Progenitor cell of endocrine pancreas (in vitro differentiated cells): ENCODE measurements at places on chromosomes 5 and 9. TPM values are rescaled to one million over a fixed set of nuclear protein-coding genes. Genes with fewer than 3 reads are reported as not detected.

- no peak for DNase-seq
Observed at GRCh38 chr5:35656721-35657120, 39.1 kb downstream of the SPEF2 start.

- no peak for DNase-seq
Observed at GRCh38 chr5:175681045-175681967, 23.4 kb downstream of the HRH2 start.

GRCh38 chr9:89654025-89654662 lies 49.3 kb downstream of the GADD45G start:
- no peak for DNase-seq

- DNase-seq, result no peak
Observed at GRCh38 chr9:20658677-20659473, 25.2 kb upstream of the FOCAD start.

DNA sequence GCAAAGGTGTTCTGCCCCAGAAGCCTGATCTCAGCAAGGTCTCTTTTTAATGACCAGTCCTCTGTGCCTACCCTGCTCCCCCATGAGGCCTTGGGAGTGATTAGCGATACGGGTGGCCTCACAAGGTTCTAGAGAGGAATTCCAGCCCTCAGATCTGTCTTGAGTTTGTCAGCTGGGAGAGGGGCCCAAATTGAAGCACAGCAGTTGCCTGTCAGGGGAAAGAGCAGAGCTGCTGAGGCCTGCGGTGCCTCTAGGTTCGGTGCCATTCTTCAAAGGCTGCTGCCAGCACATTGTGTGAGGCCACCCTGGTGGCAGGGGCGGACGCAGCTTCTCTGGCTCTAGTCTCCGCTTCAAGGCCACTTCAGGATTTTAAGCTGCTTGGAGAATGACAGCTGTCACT lies 85.7 kb upstream of the GRIA1 start:
- DNase-seq, result no peak

GRCh38 chr5:150946351-150946905 lies 41.6 kb upstream of the ZNF300 start:
- no peak for DNase-seq

DNA sequence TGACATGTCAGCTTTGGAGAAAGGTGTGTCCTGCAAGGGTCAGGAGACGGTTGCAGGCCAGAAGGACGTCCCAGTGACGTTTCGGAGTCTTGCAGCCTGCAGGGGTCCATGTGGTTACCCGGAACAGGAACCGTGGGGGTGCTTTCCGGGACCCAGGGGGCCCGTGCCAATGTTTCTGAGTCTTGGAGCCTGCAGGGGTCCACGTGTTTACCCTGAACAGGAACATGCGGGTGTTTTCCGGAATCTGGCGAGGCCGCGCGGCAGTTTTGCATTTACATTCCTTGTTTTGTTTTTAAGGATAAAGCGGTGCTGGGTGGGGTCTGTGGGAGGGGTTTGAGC lies 30.6 kb downstream of the NKD2 start:
- DNase-seq, result no peak

- DNase-seq, result no peak
Observed at GRCh38 chr9:77909306-77909705, 122.3 kb downstream of the GNAQ start.

- no peak for DNase-seq
Observed at GRCh38 chr9:113929634-113930389, 53.7 kb downstream of the ZNF618 start.

DNA sequence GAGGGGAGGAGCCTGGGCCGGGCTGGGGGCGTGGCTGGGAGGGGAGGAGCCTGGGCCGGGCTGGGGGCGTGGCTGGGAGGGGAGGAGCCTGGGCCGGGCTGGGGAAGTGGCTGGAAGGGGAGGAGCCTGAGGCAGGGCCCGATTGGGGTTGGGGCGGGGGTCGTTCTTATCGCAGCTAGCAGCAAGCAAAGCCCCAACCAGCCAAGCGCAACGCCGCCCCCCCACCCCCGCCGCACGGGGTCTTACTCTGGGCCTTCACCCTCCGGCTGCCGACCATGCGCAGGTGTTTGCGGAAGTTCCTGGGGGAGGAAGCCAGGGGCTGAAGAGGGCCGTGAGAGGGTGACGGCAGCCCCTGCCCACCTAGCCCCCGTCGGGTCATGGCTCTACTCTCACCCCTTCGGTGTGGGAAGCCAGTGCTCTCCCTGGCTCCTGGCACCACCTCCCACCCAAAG lies 5.0 kb downstream of the NSMF start:
- no peak for DNase-seq

DNA sequence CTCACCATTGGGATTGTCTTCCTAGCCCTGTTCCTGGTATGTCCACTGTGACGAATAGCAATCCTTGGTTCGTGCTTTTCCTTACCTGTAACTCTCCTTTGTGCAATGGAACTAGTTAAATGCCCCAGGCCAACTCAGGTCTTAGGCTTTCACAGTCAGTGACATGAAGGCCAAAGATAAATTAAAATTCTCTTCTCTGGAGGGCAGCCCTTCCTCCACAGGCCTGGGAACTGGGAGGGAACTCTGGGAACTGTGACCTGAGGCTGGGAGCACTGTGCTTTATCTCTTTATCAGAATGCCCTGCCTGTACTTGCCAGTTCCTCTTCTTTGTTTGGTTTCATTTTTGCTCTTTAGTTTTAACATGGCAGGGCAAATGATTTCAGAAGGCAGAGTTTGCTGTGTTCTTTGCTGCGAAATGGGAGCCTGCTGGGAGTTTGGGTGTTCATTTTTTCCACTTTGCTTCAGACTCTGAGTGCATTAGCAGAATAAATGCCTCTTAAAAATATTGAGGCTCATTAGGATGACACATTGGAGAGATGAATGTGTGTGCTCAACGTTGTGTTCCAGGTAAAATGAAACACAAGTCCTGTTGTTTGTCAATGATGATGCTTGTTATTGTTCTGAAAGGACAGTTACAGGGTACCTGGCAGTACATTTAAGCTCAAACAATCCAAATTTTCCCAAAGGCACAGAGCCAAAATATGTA lies 118.1 kb downstream of the NUDT12 start:
- no peak for DNase-seq

GRCh38 chr5:3659907-3660306 lies 64.3 kb downstream of the IRX1 start:
- no peak for DNase-seq

DNA sequence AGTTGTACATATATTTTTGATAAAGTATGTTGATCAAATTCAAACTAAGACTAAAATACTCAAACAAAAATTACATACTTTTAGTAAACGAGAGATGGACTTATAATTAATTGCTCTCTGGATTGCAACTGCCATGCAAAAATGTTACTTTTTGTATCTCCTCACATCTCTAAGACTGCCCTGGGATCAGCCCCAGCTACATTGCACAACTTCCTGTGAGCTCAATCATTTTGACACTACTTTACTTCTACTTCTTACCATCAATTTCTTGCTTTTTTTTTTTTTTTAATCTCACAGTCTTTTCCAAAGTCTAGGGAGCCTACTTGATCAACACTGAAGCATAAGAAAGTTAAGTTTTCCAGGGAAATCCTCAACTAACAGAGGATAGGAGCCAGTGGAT lies 506.0 kb upstream of the CDH10 start:
- DNase-seq, result no peak

DNA sequence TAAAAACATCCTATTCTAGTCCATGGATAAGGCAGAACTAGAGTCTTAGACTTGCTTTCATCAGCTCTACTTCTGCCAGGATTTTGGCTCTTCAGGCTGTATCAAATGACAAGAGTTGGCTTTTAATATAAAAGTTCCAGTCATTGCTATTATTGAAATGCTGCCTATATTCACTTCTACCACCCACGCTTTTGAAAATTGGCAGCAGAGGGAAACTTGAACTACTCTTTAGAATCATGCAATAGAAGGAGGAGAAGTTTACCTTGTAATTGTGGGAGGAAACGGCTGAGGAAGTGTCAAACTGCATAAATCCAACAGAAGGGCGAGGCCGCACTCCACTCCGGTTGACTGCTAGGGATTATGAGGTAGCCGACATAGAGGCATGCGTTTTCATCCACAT lies 122.6 kb upstream of the BASP1 start:
- DNase-seq, result no peak

DNA sequence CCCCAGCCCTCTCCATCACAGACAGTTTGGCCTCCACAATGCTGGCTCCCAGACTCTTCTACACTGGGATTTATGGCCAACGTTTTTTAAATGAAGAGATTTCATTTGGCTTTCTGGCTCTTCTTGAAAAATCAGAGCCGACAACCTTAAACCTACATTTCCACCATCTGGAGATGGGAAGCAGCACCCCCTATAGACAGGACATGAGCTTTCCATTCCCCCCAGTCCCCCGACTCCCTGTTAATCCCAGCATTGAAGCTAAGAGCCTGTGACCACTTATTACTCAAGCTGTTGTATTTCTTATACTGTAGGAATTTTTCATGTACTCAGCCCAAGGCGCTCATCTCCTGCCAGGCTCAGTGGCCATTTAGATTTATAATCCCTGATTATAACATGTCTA lies 34.0 kb upstream of the AFAP1L1 start:
- no peak for DNase-seq

- no peak for DNase-seq
Observed at GRCh38 chr5:168275940-168276339, 15.5 kb upstream of the WWC1 start.

GRCh38 chr5:56100439-56101176 lies 105.8 kb upstream of the IL6ST start:
- DNase-seq, result no peak

DNA sequence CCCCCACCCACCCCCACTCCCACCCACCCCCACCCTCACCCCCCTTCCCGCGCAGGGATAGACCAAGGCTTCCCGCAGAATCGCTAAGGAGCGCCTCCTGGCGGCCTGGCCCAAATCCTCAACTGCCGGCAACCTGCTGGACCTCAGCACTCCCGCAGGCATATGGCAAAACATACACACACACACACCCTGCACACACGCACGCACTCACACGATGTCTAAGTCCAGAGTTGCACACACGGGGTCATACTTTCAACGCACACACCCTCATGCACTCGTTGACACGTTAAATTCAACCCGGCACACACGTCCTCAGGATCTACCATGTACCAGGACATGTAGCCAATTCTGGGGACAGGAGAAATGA lies 1.7 kb downstream of the CPLX2 start:
- no peak for DNase-seq

VPS13A gene
- total RNA-seq, result 54.1 and 55.5 TPM in 2 replicates

SLC6A7 gene
- not detected in 2 replicates for total RNA-seq

ANKDD1B gene
- 2.3 and 2.8 TPM in 2 replicates for total RNA-seq

SLCO6A1 gene
- total RNA-seq, result 2.0 and 4.9 TPM in 2 replicates

PCDHB2 gene
- total RNA-seq, result 75.5 and 80.4 TPM in 2 replicates

SHC3 gene
- total RNA-seq, result 1.3 TPM in 2 replicates

SPINK6 gene
- not detected in 2 replicates for total RNA-seq

FAM163B gene
- not detected in 2 replicates for total RNA-seq

GGTA1 gene
- total RNA-seq, result not detected in 2 replicates

SPEF2 gene
- 15.6 and 16.0 TPM in 2 replicates for total RNA-seq

HACD4 gene
- total RNA-seq, result 0.72 and 0.80 TPM in 2 replicates

MYOZ3 gene
- 2.9 and 3.1 TPM in 2 replicates for total RNA-seq
